SW 1271 (cell line): ENCODE measurements at places on chromosomes 6 and 20.

- no peak for DNase-seq
Observed at GRCh38 chr6:111474106-111474505, 8.9 kb downstream of the REV3L start.

DNA sequence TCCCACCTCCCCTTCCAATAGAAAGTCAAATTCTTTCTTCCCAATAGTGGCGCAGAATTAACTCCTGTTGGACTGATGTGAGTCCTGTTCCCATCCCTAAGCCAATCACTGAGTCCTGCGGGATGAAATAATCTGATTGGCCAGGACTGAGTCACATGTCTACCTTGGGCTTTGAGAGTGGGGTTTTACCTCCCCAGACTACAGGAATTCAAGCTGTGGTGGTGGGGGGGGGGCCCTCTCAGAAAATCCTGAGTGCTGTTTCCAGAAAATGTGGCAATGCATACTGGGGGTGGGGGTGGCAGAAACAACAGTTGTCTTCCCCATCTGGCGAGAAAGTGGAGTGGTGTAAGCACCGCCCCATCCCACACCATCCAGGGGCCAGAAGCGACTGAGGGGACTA is 65.7 kb downstream of the CTCFL start:
- no peak for DNase-seq

- no peak for DNase-seq
Observed at GRCh38 chr6:8375916-8376315, 59.4 kb downstream of the SLC35B3 start.

DNA sequence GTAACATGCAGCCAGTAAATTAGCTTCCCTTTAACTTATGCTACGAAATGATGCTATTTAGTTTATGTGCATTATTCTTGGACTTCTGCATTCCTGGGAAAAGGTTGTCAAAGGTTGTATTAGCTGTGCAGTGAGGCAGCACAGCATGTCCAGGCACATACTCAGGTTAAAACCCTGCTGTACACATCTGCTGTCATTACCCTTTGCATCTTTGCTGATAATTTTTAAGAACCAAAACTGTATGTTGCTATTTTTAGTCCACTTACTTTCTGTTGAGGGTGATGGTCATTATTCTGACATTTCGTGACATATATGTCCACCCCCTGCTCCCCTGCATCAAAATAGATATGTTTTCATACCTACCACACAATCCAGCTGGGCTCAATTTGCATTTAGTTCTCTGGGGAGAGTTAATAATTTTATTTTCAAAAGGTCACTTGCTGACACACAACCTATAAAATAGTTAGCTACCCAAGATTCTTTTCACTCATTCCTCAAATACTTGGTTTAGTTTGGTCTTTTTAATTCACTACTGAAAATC is 142.5 kb upstream of the SPACA1 start:
- no peak for DNase-seq

GRCh38 chr6:5214570-5215052 is 46.1 kb downstream of the LYRM4 start:
- no peak for DNase-seq

DNA sequence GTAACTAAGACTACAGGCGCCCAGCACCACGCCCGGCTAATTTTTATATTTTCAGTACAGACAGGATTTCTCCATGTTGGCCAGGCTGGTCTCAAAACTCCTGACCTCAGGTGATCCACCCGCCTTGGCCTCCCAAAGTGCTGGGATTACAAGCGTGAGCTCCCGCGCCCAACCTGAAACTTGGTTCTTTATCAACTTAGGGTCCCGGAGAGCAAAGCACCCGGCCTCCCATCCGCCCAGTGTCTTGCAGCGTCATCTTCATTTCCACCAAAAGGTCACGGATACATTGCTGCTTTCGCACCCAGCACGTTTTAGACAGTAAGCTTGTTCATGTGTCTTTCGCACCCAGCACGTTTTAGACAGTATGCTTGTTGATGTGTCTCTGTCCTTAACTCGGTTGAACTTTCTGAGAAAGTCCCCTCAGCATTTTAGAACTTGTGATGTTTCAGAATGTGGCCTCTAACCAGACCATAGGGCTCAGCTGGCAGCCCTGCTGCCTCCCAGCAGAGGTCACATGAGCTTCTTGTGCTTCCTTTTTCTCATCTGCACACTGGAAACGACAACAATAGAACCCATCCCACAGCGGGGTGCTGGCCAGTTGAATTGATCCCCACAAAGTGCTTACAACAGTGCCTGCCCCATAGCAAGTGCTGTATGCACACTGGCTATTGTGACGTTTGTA is 48.8 kb downstream of the PRR18 start:
- DNase-seq, result no peak

- DNase-seq, result no peak
Observed at GRCh38 chr6:148323344-148323743, 19.3 kb upstream of the SASH1 start.

GRCh38 chr6:119384444-119384843 is 34.9 kb upstream of the MAN1A1 start:
- DNase-seq, result no peak

DNA sequence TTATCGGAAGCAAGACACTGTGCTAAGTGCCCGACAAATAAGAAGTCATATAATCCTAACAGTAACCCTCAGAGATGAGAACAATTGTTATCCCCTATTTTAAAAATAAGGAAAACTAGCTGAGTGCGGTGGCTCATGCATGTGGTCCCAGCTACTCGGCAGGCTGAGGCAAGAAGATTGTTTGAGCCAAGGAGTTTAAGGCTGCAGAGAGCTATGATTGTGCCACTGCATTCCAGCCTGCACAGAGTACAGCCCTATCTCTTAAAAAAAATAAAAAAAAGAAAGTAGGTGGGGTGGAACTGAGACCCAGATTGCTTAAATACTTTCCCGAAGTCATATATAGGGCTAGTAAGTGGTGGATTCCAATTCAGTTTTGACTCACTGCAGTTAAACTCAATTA is 84.7 kb downstream of the UST start:
- no peak for DNase-seq

- peak; percentile 74 for DNase-seq
Observed at GRCh38 chr20:8073024-8073832, 53.7 kb upstream of the TMX4 start.

GRCh38 chr6:41040101-41040939 is 1.3 kb upstream of the UNC5CL start:
- no peak for DNase-seq

- DNase-seq, result no peak
Observed at GRCh38 chr6:7523922-7524321, 17.5 kb upstream of the DSP start.

- DNase-seq, result peak; percentile 9
Observed at GRCh38 chr6:110878751-110879522, 4.4 kb downstream of the AMD1 start.

DNA sequence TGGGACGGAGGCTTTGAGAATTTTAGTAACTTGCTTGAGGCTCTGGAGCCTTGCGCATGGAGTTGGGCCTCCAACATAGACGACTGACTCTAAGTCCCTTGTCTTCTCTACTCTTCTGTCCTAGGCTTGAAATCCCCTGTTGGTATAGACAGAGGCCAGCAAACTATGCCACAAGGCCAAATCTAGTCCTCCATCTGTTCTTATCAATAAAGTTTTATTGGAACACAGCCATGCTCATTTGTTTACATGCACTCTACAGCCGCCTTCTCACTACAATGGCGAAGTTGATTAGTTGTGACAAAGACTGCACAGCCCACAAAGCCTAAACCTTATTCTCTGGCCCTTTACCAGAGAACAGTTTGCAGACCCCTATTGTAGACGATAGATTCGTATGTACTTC is 174.1 kb upstream of the ZFP64 start:
- no peak for DNase-seq

DNA sequence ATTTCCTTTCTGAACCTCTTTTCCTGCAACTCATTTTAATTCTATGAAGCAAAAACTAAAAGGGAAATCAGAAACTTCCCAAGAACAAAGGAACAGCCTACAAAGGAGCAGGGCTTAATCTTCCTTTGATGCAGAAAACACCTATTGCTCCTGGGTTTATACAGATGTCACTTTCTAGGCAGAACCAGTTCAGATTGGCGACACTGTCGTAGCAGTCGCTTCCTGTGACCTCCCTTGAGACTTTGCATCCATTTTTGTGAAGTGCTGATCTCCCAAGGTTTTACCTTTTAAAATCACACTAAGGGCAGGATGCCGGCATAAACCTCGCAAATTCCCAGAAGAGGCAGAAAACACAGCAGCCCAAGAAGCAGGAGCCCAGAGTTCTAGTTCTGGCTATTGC is 40.1 kb downstream of the JAG1 start:
- DNase-seq, result no peak

DNA sequence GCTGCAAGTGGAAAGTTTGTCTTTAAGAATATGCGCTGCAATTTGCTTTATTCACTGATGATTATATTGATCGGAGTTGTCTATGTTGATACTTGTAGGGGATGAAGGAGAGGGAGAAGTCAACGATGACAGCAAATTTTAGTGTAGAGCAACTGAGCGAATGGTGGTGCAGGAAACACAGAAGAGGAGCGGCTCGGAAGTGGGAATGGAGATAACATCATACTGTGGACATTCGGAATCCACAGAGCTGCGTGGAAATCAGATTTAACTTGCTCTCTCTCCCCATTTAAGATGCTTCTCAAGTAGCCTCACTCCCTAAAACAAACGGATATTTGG is 722 bp upstream of the TMEM14B start:
- no peak for DNase-seq

DNA sequence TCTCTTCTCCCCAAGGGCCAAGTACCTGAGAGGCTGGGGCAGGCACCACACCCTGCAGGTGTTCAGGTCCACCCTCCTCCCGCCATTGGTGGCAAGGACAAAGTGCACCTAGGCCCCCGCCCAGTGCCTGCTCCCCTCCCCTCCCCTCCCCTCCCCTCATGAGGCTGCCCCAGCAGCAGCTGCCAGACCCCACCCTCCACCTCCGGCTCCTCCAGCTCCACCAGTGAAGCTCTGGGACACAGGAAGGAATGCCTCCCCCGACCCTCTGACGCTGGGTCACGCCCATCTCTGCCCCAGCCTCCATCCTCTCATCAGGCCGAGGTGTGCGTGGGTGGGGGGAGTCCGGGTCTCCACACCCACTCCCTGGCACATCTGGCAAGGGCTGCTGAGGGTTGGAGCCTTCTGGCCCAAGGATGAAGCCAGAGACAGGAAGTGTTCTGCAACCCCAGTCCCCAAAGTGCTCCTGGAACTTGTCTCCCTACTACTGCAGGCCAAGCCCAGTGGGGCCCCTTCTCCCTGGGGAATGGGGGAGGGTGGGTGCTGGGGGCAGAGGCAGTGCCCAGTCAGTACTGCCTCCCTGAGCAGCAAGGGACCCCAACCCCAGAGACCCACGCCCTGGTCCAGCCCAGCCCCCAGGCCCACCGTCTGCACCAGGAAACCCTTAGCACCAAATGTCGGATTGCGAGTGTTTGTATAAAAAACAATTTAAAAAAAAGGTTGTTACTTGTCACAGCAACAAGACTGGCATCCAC is 1.6 kb upstream of the UCKL1 start:
- no peak for DNase-seq

- no peak for DNase-seq
Observed at GRCh38 chr20:46388937-46389336, 17.5 kb downstream of the ELMO2 start.

- no peak for DNase-seq
Observed at GRCh38 chr6:49634836-49635218, 1.8 kb downstream of the RHAG start.

GRCh38 chr20:16292226-16292880 is 280.9 kb downstream of the KIF16B start:
- DNase-seq, result no peak

- DNase-seq, result no peak
Observed at GRCh38 chr6:150229436-150230163, 86.8 kb downstream of the PPP1R14C start.

GRCh38 chr6:157989541-157990289 is 8.1 kb downstream of the SYNJ2 start:
- no peak for DNase-seq

- DNase-seq, result no peak
Observed at GRCh38 chr6:31725502-31726350, 2.6 kb downstream of the MPIG6B start.

DNA sequence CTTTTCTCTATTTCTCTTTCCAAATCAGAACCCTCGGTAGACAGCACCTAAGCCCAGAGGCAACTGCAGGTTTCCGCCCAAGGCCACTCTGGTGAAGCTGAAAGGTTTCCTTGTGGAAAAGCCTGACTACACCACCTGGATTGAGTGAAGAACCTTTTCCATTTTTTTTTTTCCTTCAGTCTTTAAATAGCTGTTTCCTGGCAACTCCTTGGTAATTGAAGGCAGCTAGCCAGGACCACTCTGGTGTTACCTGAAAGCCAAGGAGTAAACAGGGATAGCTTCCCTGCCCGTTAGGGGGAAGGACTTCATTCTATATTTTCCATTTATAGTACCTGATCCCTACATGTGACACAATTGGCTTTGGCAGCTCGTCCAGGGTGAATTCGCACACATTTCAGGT is 1238.4 kb downstream of the GRIK2 start:
- DNase-seq, result no peak

DNA sequence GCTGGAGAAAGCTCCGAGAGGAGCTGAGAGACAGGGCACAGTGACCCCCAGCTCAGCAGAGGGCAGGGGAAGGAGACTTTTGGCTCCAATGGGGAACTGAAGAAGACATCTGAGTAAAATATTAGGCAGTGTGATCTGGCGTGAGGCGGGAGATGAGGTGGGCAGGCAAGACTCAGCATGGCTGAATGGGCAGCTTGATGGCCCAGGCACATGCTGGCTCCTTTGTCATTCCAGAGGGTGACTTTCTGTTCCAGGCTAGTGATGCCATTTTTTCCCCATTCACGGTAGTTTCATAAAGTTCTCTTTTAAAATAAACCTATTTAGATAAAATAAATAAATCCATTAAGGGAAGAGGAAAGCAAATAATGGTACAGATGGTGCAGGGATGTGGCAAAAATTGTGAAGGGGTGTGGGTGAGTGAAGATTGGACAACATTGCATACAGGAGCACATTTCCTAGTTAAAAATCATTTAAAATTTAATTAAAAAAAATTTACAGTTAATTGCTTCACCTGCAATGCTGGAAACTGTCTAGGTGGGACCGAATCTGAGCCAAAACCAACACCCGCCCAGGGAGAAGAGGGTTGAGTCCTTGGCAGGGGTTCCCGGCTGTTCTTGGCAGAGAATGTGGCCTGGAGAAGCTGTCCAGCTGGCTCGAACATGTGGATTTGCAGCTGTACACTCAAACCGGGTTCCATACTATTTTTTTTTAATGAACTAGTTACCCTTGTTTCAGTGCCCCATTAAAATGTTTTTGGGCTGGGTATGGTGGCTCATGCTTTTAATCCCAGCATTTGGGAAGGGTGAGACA is 41.7 kb upstream of the PRELID3B start:
- no peak for DNase-seq

- DNase-seq, result no peak
Observed at GRCh38 chr6:11387707-11388430, 149.7 kb upstream of the TMEM170B start.

GRCh38 chr6:165081944-165082532 is 227.4 kb downstream of the C6orf118 start:
- DNase-seq, result no peak
